ENCODE measurements at places on chromosomes 3 and 15.

- no peak for DNase-seq
Observed at GRCh38 chr15:55514414-55514850, 6.4 kb upstream of the DNAAF4 start.

DNA sequence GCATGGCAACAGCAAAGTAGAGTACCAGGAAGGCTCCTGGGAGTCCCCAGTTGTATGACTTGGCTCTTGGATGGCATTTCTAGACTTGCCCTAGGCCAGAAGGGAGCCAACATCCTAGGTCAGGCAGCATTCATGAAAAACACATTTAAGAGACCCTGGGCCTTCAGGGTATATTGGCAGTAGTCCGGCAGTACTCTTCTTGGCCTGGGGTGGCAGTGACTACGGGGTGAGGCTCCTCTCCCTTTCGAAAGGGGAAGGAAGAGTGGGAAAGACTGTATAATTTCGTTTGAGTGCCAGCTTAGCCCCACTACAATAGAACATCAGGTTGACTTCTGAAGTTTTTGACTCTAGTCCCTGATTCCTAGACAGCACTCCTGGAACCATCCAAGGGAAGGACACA is 136.4 kb downstream of the ZIC4 start:
- no peak for DNase-seq

DNA sequence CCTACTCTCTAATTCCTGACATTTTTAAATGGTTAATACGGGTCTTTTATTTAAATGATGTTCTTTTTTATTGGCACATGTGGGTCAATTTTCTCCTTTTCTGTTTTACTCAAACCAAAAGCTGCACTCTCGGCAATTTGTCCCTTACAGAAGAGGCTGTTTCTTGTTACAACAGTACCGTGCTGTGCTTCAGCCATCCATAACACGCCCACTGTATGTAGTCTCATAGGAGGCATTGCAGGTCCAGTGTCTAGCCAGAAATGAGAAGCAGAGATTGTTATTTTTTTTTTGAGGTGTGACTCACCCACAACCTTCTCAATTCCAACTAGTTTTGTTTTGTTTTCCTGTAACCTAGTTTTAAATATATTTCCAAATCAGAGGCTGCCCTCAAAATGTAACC is 164.6 kb downstream of the GMNC start:
- DNase-seq: no peak

- no peak for DNase-seq
Observed at GRCh38 chr3:108250626-108251025, 28.4 kb upstream of the IFT57 start.

DNA sequence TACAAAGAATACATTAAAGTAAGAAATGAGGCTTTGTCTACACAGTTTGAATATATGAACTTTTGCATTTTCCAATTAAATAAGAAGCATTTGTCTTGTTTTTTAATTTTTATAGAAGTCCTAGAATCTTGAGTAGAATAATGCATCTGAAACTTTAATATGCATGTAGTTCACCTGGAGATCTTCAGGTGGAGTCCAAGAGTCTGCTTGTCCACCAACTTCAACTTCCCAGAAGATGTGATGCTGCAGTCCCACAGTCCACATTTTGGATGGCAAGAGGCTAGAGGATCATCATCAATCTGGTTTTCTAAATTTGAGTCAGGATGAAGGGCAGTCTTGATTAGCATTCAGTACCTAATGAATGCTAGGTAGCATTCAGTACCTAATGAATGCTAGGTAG is 357.6 kb upstream of the SOX2 start:
- no peak for DNase-seq

- no peak for DNase-seq
Observed at GRCh38 chr3:188465311-188465710, 311.4 kb downstream of the LPP start.

DNA sequence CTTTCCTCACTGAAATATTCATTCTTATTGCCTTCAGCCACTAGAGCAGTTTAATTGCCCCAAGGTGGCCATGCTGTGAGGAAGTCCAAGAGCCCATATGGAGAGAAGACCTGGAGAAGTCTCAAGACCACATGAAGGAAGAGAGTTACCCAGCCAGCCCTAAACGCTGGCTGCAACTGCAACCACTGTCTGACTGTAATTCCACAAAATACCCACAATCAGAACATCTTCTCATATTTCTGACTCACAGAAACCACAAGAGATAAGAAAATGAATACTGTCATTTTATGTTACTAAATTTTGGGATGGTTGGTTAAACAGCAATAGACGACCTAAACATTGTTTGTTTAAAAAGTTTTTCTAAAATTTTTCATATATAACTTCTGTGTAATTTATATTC is 14.7 kb upstream of the SST start:
- DNase-seq: no peak

- DNase-seq: no peak
Observed at GRCh38 chr3:45479621-45480035, 91.3 kb downstream of the LARS2 start.

DNA sequence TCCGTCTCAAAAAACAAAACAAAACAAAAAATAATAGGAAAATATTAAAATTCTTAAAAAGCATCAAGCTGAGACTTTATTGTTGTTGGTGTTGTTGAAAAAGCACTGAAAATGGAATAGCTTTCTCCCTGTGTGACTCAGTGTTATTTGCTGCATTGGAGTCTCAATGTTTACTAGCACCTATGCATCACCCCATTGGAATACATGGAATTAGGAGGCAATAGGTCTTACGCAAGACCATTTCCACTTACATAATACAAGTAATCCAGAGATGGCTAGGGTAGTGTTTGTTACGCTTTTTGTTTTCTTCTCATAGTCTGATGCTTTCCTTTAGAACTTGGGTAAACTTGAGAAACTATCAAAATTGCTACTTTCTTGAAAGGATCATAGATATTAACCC is 15.2 kb downstream of the GXYLT2 start:
- DNase-seq: no peak

All from NCI-H526 (cell line).